Tibial nerve (tissue), 4 donors: ENCODE measurements at places on chromosomes 11 and 22. TPM values are rescaled to one million over a fixed set of nuclear protein-coding genes. Genes with fewer than 3 reads are reported as not detected.

Gene MUC6
- under 0.01 TPM for total RNA-seq

Gene IL18
- total RNA-seq: 37.9 TPM

Gene FJX1
- 3.6 TPM for total RNA-seq

Gene SCGB2A2
- not detected for total RNA-seq

Gene OR6A2
- total RNA-seq: not detected

Gene SCGB1C1
- not detected for total RNA-seq

DNA sequence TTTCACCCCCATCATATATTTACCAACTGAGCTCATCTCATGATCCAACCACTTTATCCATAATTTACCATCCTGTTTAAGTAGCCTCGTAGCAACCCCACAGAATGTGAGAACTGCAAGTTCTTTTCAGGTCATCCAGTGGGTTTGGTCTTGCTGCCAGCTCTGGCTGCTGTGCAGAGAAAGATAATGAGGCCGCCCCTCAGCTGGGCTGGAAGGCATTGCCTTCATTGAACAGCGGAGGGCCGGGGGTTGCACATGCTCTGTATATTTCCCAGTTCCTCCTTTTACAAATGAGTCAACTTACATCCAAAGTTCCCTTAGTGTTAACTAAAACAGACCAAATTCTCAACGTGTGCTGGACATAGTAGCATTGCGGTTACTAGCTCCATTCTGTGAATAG lies 96.7 kb downstream of the SYN3 start:
- no peak for DNase-seq

- no peak for DNase-seq
Measured at GRCh38 chr11:30310623-30311022, 12.3 kb upstream of the ARL14EP start.

DNA sequence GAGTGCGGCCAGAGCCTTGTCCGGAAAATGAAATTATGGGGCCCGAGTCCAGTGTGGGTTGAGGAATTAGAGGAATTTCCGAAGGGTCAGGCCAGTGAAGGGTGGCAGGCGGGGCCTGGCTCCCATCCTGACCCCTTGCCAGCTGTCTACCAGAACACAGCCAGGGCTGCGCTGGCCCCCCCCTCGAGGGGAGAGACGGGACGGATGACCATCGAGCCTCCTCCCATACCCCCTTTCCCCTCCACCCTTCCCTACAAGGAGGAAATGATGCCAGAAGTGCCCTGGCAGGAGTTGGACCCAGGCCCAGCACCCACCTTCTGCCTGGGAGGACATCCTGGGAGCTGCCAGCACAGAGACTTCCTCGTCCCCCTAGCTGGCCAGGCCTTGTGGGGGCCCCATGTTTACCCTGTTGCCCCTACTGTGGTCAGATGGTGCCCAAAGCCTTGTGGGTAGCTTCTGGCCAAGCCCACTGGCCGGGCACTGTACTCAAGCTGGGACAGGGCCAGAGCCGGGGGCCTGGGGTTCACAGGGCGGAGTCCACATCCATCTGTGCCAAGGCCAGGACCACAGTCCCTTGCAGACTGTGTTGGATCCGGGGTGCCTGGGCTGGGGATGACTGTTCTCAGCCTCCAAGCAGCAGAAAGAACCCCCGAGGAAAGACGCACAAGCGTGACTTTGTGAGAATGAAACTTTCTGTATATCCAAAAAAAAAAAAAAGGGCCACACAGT lies 20.8 kb downstream of the ARVCF start:
- no peak for DNase-seq

GRCh38 chr11:73163638-73164174 lies 21.6 kb upstream of the FCHSD2 start:
- DNase-seq: no peak

DNA sequence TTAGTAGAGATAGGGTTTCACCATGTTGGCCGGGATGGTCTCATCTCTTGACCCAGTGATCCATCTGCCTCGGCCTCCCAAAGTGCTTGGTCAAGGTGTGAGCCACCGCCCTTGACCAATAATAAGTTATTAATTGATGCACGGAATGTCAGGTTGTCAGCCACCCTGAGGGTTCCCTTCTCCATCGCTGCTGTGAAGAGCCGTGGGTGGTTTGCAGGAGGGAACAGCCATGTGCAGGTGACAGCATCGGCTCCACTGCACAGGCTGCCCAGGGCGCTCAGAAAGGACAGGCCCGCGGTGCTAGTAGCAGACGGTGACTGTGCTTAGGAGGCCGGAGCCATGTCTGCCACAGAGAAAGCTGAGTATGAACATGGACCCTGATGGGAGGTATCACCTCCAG lies 814.0 kb downstream of the BRD1 start:
- no peak for DNase-seq
